ENCODE measurements at places on chromosomes 2 and 18.

DNA sequence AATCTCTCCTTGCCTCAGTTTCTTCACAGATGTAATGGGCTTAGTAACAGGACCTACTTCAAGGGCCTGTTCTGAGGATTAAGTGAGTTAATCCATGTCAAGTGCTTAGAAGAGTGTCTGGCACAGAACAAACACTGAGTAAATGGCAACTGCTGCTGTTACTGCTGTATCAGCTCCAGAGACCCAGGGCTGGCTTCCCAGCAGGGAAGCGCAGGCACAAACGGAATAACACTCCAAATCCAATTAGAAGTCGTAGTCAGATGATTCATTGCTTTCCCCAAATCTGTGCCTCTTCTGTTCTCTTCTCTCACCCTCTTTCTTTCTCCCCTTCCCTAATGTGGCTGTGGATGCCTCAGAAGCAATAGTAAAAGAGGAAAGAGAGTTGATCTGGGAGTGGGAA, 101.1 kb upstream of the FZD7 start:
- H3K4me3 ChIP-seq, result no peak overlapping the region
- no peak for DNase-seq
- H3K36me3 ChIP-seq, result no peaks in the 10 kb centered on the region
- peaks cover 82% of the 10 kb centered on the region for H3K27me3 ChIP-seq

DNA sequence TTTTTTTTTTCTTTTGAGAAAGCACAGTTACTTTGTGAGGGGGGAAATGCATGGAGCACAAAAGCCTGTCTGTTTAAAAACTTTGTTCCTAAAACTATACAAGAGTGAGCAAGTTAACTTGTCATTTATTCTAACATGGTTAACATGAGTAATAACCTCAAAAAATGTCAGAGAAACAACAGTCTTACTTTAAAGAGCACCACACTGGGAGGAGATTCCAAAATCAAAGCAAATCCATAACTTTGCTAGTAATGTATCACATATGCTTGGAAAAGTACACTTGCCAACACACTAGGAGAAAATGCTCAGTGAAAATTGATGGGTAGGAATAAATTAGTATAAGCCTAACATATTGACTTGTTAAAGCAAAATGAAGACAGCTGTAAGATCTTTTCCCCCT, 157.1 kb downstream of the PRPF40A start:
- no peak for DNase-seq
- no peak overlapping the region for H3K4me3 ChIP-seq
- H3K27me3 ChIP-seq, result peaks cover 14% of the 10 kb centered on the region
- H3K4me1 ChIP-seq, result no peaks in the 10 kb centered on the region
- no peaks in the 10 kb centered on the region for H3K36me3 ChIP-seq
- H3K27ac ChIP-seq, result no peak overlapping the region

- no peaks in the 10 kb centered on the region for H3K4me1 ChIP-seq
- H3K27me3 ChIP-seq, result peaks cover 26% of the 10 kb centered on the region
- peaks cover 3% of the 10 kb centered on the region for H3K36me3 ChIP-seq
- no peak for DNase-seq
Observed at GRCh38 chr18:8830067-8831060, 125.0 kb downstream of the MTCL1 start.

DNA sequence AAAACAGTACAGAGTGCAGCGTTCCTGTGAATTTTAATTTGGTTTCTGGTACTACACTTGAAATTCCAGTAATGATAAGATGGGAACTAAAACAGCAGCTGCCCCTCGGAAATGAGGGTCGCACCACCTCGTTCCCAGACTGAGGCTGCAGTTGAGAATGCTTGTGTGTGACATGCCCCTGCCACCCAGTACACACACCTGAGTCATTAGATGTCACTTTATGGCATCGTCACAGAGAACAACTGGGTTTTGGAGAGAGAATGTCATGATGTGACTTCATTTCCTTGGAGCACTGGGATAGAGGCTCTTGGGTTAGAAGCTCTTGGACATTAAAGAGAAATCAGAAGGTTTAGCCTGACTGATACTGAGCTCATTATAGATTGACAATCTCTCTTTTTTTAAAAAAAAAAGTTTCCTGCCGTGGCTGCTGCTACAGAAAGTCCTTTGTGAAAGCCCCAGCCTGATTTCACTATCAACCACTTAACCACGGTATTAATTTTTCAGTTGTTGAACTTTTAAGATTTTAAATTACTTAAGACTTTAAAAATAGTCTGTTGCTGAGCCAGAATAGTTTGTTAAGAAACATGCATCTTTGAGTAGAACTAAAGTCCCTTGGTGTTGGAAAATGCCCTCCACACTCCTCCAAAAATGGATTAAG, 24.5 kb downstream of the BCL2L11 start:
- H3K27me3 ChIP-seq, result no peaks in the 10 kb centered on the region
- no peak overlapping the region for H3K27ac ChIP-seq
- H3K4me1 ChIP-seq, result peaks cover 19% of the 10 kb centered on the region

GRCh38 chr18:6294148-6294784, 120.4 kb downstream of the L3MBTL4 start:
- no peak for DNase-seq
- H3K27ac ChIP-seq, result no peak overlapping the region
- no peaks in the 10 kb centered on the region for H3K4me1 ChIP-seq
- no peaks in the 10 kb centered on the region for H3K36me3 ChIP-seq
- no peaks in the 10 kb centered on the region for H3K27me3 ChIP-seq

- no peak overlapping the region for H3K27ac ChIP-seq
- H3K4me3 ChIP-seq, result no peak overlapping the region
- no peak for DNase-seq
Observed at GRCh38 chr2:184272056-184272455, 326.3 kb upstream of the ZNF804A start.

- peaks cover 14% of the 10 kb centered on the region for H3K4me1 ChIP-seq
- no peaks in the 10 kb centered on the region for H3K36me3 ChIP-seq
- no peak overlapping the region for H3K4me3 ChIP-seq
- DNase-seq, result no peak
- H3K27ac ChIP-seq, result no peak overlapping the region
Observed at GRCh38 chr2:215685238-215685990, 249.5 kb upstream of the FN1 start.

DNA sequence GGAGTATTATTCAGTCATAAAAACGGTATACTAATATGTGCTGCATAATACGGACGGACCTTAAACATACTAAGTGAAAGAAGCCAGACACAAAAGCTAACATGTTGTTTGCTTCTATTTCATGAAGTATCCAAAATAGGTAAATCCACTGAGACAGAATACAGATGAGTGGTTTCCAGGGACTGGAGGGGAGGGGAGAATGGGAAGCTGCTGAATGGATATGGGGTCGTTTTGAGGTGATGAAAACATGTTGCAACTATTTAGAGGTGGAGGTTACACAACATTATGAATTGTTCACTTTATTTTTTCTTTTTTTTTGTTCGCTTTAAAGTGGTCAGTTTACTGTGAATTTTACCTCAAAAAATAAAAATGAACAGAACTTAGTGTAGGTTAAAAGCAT, 52.9 kb downstream of the RAB10 start:
- H3K4me1 ChIP-seq, result peaks cover 47% of the 10 kb centered on the region
- no peak overlapping the region for H3K4me3 ChIP-seq
- no peaks in the 10 kb centered on the region for H3K27me3 ChIP-seq
- peaks cover 6% of the 10 kb centered on the region for H3K36me3 ChIP-seq
- no peak for DNase-seq

DNA sequence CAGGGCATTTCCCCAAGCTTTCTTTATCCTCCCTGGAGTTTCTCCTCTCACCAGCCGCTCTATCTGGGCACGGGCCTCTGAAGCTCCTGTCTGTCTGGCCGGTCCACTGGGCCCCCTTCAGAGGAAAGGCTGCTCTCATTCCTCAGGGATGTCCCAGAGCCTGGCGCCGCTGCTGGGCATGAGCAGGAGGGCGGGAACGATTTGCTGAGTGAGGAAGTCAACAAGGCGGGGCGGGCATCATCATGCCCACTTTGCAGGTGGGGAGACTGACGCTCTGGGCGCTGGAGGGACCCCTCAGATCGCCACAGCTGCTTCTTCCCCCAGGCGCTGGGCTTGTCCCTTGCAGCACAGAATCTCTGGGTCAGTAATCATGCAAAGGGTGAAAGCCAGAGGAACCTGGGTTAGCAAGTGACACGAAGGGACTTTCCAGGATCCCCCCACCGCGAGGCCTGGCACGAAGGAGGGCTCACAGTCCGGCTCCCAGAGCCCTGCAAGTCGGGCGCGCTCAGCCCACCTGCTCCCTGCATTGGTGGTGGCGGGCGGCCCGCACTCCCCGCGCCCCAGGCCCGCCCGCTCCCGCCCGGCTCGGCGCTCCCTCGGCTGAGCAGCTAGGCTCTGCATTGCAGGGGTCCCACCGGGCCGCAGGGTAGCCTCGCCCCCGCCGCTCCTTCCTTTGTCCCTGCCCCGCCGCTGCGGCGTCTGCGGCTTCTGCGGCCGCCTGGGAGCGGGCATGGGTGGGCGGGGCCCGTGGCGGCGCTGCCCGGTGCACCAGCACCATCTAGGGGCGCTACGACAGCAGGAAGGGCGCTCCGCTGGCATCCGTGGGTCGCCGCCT, 157.8 kb downstream of the CYRIA start:
- no peak overlapping the region for H3K4me3 ChIP-seq
- no peak for DNase-seq
- no peak overlapping the region for H3K27ac ChIP-seq
- H3K36me3 ChIP-seq, result no peaks in the 10 kb centered on the region
- H3K27me3 ChIP-seq, result peaks cover 35% of the 10 kb centered on the region

GRCh38 chr2:123687064-123687463, 338.0 kb upstream of the CNTNAP5 start:
- H3K4me1 ChIP-seq, result no peaks in the 10 kb centered on the region
- H3K27ac ChIP-seq, result no peak overlapping the region
- no peaks in the 10 kb centered on the region for H3K27me3 ChIP-seq
- DNase-seq, result no peak
- no peaks in the 10 kb centered on the region for H3K36me3 ChIP-seq

DNA sequence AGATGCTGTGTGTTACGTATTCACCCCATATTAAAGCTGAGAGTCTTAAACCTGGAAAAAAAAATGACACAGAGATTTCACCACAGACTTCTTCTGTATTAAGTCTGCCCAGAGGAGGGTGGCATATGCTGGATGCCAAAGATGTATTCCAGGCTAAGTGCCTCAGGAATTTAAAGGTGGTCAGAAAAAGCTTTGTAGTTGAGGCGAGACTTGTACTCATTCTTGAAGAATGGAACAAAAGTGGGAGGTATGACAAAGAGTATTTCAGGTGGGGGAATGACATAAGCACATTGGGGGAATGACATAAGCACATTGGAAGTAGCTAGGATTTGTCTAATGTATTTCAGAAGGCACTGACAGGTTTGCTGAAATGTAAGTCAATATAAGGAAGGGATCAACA, 98.6 kb downstream of the BABAM2 start:
- no peak overlapping the region for H3K27ac ChIP-seq
- H3K36me3 ChIP-seq, result no peaks in the 10 kb centered on the region
- no peak overlapping the region for H3K4me3 ChIP-seq
- peaks cover 7% of the 10 kb centered on the region for H3K4me1 ChIP-seq

DNA sequence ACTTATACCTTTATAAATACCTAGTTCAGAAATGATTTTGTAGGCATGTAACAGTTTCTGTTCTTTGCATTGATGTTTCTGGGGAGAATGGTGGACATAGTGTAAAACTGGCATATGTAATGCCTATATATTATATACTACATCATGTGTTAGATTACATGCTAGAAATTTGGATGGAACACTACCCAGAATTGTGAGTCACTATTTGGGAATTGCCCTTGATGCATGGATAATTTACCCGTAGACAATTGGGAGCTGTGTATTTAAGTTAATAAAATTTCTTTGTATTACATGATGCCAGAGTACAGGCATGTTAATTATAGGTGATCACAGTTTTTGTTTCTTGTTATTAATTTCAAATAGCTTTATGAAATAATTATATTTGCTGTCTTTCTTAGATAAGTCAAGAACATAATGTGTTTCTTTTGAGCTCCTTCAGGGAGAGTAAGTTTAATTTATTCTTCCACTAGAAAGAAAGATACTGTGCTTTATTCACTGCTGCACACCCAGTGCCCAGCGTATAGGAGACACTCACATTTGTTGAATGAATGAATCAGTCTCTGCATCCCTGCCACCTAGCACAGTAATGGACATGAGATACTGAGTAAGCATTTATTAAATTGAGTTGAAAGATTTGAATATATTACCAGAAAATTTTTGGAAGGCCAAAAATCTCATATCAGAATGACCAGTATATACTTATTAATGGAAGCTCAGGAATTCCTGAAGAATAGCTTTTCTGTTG, 16.9 kb downstream of the ACSL3 start:
- H3K4me1 ChIP-seq, result peaks cover 35% of the 10 kb centered on the region
- DNase-seq, result no peak
- H3K4me3 ChIP-seq, result no peak overlapping the region
- H3K27me3 ChIP-seq, result no peaks in the 10 kb centered on the region
- H3K27ac ChIP-seq, result no peak overlapping the region
- H3K36me3 ChIP-seq, result peaks cover 10% of the 10 kb centered on the region

DNA sequence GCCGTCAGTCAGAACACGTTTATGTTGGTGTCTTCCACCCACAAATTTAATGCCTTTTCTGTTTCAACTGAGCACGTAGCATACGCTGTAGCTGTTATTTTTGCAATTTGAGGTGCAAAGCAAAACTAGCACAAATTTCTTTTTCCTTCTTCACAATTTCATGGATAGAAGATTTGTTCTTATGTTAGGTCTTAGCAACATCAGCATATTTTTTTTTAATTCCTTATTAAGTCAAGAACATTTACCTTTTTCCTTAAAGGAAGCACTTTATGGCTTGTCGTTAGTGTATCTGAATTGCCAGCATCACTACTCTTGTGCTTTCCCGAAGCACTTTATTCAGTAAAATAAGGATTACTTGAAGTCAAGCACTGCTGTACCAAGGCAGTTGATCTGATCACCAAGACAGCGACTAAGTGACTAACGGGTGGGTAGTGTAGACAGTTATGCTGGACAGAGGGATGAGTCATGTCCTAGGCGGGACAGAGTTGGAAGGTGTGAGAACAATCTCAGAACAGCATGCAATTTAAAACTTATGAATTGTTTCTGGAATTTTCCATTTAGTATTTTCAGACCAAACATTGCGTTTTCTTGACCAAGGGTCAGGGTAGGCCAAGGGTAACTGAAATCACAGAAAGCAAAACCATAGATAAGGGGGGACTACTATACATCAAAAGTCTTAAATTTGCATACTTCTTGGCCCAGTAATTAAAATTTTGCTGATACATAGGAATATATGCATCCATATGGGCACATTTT, 13.3 kb downstream of the BABAM2 start:
- peaks cover 4% of the 10 kb centered on the region for H3K36me3 ChIP-seq
- no peak for DNase-seq
- H3K4me1 ChIP-seq, result peaks cover 30% of the 10 kb centered on the region
- H3K4me3 ChIP-seq, result no peak overlapping the region

- H3K36me3 ChIP-seq, result no peaks in the 10 kb centered on the region
- no peak overlapping the region for H3K27ac ChIP-seq
- no peak overlapping the region for H3K4me3 ChIP-seq
- H3K4me1 ChIP-seq, result no peaks in the 10 kb centered on the region
- H3K27me3 ChIP-seq, result no peaks in the 10 kb centered on the region
- no peak for DNase-seq
Observed at GRCh38 chr18:2121224-2121623, 450.1 kb downstream of the METTL4 start.

- no peaks in the 10 kb centered on the region for H3K27me3 ChIP-seq
- no peaks in the 10 kb centered on the region for H3K4me1 ChIP-seq
- no peak overlapping the region for H3K4me3 ChIP-seq
- H3K27ac ChIP-seq, result no peak overlapping the region
- H3K36me3 ChIP-seq, result no peaks in the 10 kb centered on the region
- no peak for DNase-seq
Observed at GRCh38 chr18:22951823-22952222, 18.7 kb downstream of the RBBP8 start.
